ENCODE measurements at places on chromosomes 12 and 14.

- no peak for DNase-seq
Observed at GRCh38 chr12:107122452-107122958, 29.2 kb upstream of the CRY1 start.

- DNase-seq: no peak
Observed at GRCh38 chr12:77213319-77213718, 147.9 kb upstream of the E2F7 start.

DNA sequence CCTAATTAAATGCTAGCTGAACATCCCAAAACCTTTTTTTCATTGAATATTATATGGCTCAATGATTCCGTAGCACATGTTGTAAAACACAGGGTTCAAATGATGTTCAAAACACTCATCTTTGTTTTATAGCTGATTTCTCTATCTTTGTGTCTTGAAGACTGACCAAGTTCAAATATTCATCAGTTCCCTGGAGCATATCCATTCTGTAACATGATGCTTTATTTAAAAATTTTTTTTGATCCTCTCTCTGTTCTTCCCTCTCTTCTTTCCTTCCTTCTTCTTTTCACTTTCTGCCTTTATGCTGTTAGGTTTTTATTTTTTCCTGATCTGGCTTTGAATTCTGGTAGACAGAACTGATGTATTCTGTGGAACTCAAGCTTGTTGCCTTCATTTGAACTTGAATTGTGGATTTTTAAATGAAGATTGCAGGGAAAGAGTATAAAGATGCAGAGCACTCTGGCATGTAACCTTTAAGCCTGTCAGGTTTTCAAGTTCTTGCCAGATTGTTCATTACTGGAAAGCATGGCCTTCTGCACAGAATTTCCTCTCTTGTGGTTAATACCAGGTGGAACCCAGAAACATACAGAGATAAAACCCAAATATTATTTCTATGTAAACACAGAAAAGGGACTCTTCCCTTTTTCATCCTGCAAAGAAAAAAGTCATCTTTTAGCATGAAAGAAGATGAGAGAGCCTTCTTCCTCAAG, 39.5 kb downstream of the PROX2 start:
- DNase-seq: no peak

GRCh38 chr12:13209436-13210235, 13.1 kb downstream of the EMP1 start:
- no peak for DNase-seq

- no peak for DNase-seq
Observed at GRCh38 chr12:65891219-65891618, 66.9 kb downstream of the HMGA2 start.

DNA sequence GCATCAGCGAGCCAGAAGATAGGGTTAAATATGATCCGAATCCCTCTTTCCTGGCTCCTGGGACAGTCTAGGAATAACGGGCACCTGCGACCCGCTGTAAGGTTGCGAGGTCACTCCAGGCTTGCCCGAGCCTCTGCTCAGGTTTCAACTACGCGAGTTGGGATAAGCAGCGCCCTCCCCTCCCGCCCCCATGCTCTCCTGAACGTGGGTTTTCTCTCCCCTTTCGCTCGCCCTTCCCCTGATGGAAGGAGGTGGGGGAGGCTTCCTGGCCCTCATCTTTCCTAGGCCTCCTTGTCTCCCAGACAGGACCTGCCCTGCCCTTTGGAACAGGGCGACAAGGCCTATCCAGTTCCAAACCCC, 753 bp upstream of the ATP5MC2 start:
- DNase-seq: no peak

GRCh38 chr14:93103392-93104080, 12.2 kb downstream of the ITPK1 start:
- DNase-seq: peak; percentile 47

DNA sequence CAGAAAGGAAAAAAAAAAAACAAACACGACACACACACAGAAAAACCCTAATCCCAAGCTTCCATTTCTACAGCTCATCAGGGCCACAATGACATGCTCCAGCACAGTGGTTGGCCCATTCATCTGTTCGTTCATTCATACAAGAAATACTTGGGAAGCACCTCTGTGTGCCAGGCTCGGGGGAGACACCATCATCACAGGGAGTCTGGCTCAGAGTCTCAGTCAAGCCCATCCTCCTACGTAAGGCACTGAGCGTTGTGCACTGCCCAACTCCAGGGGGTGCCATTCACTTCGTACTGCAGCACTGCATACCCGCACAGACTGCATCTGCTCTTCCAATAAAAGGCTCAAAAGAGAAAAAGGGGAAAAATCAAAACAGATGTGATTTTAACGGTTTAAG, 15.3 kb downstream of the VPS37B start:
- DNase-seq: no peak

- no peak for DNase-seq
Observed at GRCh38 chr14:24204163-24205146, 1.0 kb upstream of the TSSK4 start.

DNA sequence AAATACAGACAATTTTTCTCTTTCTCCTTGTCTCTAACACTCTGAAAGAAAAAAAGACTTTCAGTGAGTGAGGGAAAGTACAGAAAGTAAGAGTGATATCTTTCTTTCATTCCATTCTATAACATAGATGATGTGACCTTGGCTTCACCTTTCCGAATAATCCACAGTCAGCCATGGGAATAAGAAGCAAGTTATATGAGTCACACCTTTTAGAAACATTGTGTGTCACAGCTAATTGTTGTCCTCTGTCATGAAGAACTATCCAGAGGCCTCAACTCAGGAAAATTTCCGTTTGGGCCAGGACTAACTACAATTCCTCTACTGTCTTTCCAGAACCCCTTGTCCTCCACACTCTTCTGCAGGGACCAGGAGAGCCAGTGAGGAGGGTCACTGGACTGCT, 209.7 kb upstream of the FAR2 start:
- no peak for DNase-seq

DNA sequence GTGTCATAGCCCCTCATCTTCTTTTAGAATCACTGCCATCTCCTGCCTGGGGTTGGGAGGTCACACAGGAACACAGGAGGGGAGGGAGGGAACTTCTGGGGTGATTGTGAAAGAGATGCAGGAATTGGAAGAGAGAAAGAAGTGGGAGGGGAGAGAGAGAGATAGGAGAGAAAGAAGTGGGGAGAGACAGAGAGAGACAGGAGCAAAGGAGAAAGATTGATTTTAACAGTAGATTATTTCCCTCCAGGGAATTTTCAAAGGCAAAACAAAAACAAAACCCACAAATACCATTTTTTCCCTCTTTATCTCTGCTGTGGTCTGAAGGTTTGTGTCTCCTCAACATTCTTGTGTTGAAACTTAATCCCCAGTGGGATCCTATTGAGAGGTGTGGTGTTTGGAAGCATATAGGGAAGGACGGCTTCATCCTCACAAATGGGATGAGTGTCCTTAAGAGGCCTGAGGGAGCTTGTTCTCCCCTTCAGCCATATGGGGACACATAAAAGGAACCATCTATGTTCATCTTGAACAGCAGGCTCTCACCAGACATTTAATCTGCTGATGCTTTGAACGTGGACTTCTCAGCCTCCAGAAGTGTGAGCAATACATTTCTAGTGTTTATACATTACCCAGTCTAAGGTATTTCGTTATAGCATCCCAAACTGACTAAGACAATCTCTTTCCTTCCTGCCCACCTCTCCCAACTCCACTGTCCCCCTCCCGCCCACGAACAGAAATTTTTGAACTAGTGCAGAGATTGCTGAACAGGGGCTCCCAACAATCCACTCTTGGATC, 134.9 kb upstream of the MAX start:
- DNase-seq: no peak

- DNase-seq: no peak
Observed at GRCh38 chr14:34055157-34055950, 104.5 kb upstream of the EGLN3 start.

- no peak for DNase-seq
Observed at GRCh38 chr12:118821386-118821925, 159.9 kb upstream of the SRRM4 start.

- DNase-seq: no peak
Observed at GRCh38 chr14:99676657-99677056, 7.4 kb upstream of the CYP46A1 start.

DNA sequence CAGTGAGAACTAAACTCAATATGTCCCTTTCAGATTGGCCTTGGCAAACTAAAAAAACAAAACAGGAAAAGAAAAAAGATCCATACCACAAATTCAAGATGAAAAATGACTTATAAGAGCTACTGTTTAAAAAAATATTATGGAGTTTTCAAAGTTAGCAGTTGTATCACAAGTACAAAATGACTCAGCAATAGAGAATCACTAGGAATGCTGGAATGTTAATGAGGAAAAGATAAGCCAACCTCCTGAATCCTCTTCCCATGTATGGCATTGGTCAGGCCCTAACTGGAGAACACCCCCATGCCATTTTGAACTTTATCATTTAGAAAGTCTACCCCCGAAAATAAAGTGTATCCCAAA, 62.2 kb downstream of the PPP1R36 start:
- DNase-seq: no peak

DNA sequence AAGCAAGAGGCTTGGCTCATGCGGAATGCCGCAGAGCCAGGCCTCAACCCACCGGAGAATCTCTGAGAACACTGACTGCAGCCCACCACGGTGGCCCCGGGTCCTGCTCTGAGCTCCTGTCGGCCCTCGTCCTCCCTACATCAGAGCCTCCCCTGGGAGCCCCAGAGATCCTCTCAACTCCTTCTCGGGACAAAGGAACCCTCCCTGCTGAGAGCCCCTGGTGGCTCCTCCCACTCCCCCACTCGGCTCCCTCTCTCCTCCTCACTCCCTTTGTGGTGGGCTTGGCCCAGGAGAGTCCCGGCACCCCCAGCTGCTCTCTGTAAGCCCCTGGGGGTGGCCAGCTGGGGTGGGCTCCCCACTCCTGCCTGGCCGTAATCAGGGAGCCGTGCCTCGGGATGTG, 11.1 kb upstream of the INF2 start:
- DNase-seq: no peak

DNA sequence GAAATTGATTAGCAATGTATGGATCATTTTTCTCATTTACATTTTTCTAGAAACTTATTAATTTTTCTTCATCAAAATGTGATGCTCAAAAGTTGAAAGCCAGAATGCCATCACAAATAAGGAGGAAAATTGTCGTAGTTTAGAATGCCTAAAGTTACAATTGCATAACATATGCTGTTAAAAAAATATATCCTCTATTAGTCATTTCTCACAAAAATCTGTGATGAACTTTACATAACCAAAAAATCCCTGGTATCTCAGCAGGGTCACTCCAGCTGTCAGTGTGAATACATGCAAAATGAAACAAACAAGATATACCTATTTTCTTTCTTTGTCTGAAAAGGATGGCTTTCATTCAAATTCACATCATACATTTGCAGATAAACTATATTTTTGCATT, 358.9 kb downstream of the PAWR start:
- no peak for DNase-seq

GRCh38 chr12:64780132-64780530, 20.9 kb upstream of the GNS start:
- DNase-seq: no peak

DNA sequence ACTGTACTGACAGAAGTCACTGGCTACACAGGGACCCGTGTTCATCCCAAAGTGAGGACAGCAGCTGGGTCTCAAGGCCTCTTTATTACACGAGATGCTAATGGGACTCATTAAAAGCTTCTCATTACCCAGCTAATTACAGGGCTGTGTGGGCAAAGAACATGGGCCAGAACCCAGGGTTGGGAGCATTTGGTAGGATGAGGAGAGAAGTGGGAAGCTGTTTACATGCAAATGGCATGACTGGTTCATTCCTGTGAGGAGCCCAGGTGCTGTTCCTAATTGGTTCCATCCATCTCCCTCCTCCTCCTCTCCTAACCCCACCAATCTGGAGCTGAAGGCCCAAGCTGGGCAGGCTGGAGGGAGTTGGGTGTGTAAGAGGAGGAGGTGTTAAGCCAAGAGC, 8.9 kb upstream of the TAC3 start:
- no peak for DNase-seq

GRCh38 chr12:52383331-52383730, 2.1 kb downstream of the KRT84 start:
- no peak for DNase-seq

DNA sequence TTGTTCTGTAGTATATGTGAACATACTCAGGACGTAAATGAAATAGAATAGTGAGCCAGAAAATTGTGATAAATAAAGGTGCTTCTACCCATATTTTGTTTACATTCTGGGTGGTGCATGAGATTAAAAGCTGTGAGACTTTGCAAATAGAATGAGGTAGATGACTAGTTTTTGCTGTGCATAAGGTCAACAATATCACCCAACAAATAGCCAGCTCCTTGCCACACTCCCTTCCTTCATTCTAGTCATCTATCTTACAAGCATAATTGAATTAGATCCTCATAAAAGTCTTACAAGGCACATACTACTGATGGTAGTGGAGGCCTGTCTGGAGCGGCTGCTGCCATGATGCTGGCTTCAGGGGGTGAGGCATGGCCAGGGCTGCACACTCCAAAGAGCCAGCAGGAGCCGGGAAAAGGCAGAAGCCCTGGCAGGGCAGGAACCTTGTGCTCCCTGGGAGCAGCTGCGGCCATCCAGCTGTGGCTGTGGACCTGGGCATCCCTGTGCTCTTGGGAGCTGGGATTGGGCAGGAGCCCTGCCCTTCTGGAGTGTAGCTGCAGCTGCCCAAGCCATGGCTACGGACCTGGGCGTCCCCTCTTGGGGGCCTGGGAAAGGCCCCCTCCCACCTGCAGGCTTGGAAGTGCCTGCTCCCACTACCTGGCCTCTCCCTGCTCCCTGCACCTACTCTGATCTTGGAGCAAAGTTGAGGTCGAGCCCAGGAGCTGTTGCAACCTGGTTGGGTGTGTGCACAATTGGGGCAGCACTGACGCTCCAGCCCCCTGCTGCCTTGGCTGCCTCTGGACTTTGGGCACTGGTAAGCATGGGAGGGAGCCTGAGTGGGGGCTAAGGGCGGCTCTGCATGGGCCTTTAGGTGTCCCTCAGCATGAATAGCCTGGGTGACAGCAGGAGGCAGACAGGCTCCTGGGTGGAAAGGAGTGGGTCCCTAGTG, 112.8 kb downstream of the DACT1 start:
- no peak for DNase-seq

GRCh38 chr12:50087151-50087550, 2.0 kb downstream of the SMARCD1 start:
- DNase-seq: no peak

- no peak for DNase-seq
Observed at GRCh38 chr12:65208964-65209654, 39.7 kb downstream of the LEMD3 start.

DNA sequence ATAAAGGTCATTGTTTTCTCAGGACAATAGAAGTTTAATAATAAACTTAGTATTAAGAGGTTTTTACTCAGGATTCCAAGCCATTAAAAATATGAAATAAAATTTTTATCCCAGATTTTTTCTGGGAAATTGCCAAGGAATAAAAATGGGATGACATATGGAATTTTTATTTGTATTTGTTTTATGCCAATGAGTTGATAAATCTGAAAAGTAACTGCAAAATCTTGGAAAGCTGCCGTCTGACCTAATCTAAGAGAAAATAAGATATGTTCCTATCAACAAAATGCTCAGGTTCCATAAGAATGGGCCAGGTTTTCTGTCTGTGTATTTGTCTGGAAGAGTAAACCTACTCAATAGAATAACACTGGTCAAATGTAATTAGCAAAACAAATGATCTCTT, 22.2 kb upstream of the KERA start:
- no peak for DNase-seq

GRCh38 chr12:102498471-102498870, 18.1 kb upstream of the IGF1 start:
- no peak for DNase-seq

- no peak for DNase-seq
Observed at GRCh38 chr12:40312982-40313576, 88.3 kb downstream of the LRRK2 start.

- no peak for DNase-seq
Observed at GRCh38 chr12:71329956-71330355, 109.6 kb upstream of the LGR5 start.

GRCh38 chr12:57725851-57726150, 12.7 kb downstream of the AGAP2 start:
- DNase-seq: no peak

All from T-helper 1 cell (primary cell).